ENCODE measurements at places on chromosomes 6 and 20.

DNA sequence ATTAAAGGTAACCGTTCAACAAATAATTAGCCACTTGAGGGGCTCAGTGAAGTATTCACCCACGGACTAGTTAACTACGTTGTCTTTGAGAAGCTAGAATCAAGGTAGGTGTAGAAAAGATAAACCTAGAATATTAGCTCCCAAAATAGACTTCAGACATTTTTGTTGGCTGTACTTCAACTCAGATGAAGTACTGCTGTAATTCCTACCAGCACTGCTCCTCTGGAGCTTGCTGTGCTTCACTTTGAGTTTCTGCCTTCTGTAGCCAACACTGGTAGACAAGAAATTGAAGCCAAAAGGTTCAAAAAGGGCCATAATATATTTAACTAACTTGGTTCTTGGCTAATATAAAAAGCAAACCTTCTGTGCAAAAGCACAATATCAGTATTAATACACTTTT is 18.8 kb upstream of the SDHAF4 start:
- DNase-seq = no peak

DNA sequence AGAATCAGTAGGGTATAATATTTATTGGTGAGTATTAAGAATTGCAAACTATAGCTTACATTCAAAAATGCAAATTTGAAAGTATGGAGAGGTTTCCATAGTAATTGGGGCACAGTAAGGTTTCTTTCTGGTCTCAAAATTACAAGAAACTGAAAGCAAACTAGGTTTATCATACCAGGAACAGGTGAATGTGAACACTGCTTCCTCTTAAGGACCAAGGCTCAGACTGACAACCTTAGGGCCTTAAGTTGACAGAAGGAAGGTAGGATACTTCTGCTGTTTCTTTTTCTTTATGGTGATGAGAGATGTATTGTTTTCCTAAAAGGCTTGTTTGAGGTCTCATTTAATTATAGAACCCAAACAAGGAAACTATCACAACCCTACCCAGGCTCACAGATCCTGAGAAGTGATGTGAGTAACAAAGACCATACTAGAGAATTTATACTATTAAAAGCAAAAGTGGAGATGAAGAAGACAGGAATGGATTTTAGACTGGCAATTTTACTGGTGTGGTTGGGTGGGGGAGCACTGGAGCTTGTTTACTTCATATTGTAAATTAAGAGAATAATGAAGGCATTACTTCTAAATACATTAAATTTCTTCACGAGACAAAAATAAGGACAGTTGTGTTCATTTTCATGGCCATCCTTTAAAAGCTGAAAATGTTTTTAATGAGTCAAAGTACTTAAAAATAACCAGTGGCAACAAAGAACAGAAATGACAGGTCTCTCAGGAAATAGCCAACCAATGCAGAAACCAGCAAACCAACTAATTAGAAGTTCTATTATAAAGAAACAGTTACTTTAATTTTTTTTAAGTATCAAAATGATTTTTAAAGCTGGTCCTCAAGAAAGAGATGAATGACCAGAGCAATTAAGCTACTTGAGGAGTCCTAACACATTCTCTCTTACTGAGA is 21.3 kb downstream of the STAU1 start:
- DNase-seq = no peak

DNA sequence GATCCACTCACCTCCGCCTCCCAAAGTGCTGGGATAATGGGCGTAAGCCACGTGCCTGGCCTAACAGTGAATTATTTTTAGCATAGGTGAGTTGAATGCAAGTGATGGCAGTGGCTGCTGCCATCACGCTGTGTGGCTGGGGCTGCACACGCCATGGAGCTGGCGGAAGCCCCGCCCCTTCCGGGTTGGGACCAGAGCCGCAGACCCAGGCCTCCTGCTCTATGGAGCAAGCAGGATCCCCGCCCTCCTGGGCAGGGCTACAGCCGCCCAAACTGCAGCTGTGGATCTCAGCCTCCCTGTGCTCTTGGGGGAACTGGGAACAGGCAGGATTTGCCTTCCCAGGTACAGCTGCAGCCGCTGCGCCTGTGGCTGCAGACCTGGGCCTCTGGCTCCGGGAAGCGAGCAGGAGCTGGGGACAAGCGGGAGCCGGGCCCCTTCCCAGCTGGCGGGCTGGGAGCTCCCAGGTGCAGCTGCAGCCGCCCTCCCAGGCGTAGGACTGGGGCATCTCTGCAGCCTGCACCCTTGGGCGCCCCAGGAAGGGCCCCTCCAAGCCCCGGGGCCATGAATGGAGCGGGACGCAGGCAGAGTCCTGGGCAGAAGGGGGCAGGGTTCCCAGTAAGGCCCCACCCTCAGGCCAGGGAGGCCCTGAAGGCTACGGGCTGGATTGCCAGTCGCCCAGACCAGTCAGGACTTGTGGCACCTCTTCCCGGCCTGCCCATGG is 30.9 kb upstream of the SLA2 start:
- no peak for DNase-seq

DNA sequence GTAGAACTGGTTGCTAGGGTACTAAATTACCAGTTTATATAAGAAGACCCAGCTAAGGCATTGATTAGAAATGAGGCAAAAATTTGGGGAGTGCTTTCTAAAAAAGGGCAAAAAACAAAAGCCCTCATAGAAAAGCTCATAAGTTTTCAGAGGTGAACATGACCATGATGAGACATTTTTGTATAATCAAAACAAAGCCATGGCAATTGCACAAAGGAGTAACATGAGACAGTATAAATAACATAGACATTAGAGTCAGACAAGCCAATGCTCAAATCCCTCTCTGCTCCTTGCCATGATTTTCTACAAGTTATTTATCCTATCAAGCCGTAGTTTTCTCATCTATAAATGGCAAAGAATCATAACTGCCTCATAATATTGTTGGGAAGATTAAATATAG is 112.2 kb upstream of the ADTRP start:
- no peak for DNase-seq

DNA sequence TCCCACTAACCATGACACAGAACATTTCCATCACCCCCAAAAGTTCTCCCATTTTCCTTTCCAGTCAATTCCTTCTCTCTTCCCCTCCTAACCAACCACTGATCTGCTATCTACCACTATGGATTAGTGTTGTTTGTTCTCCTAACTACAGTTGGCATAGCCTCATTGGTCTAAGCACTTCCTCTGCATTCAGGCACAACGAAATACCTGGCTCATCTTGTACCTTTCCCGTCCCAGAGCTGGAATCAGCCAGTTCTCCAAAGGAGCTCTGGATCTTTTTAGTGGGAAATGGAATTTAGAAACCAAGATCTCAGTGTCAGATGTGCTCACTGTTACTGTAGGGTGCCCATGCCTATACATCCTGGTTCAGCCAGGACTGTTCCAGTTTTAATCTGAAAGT is 4.0 kb upstream of the WTAP start:
- no peak for DNase-seq

DNA sequence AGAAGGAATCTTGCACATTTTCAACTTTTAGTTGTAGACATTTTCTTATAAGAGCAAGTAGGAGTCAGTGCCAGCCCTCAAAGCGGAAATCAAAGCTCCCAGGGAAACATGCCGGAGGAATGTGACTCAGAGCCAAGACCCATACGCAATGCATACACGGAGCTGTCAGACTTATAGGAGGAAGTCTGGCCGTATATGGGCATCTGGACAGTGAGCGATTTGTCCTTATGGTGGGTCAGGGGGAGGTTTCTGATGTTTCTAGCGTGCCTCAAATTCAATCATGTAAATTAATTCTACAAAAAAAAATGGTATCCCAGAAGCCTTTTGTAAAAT is 3.6 kb upstream of the CCN2 start:
- no peak for DNase-seq

DNA sequence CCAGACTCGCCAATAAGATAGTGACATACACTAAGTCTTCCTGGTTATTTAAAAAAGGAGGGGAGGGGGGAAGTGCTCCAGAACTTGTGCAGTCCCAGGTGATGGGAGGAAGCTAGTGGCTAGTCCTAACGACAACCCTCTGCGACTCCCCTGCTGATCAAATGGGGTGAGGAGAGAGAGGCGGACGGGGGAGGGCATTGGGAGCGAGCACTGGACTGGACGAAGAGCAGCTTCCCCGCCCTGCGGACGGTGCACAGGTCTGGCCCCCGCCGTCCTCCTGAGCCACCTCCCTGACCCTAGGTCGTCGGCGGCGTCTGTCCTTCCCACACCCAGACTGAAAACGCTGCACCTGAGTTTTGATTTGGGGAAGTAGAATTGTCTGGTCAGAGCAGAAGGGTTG is 2.2 kb upstream of the OLIG3 start:
- DNase-seq = no peak

- DNase-seq = no peak
These were observed 158.2 kb upstream of the CHD6 start for GRCh38 chr20:41776421-41776820.

DNA sequence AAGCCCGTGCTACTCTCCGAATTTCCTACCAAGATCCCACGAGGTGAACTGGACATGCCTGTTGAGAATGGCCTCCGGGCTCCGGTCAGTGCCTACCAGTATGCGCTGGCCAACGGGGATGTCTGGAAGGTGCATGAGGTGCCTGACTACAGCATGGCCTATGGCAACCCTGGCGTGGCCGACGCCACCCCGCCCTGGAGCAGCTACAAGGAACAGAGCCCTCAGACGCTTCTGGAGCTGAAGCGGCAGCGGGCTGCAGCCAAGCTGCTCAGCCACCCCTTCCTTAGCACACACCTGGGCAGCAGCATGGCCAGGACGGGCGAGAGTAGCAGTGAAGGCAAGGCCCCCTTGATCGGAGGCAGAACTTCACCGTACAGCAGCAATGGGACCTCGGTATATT is 8.0 kb upstream of the FAM83D start:
- no peak for DNase-seq

Measured in NCI-H748 treated with DMSO at 0.1 percent for 48 hours (cell line).